T follicular helper cell (primary cell): ENCODE measurements at places on chromosomes 16 and 17.
A peak's percentile ranks its signal among the peaks of the same experiment; 100 is the strongest.

DNA sequence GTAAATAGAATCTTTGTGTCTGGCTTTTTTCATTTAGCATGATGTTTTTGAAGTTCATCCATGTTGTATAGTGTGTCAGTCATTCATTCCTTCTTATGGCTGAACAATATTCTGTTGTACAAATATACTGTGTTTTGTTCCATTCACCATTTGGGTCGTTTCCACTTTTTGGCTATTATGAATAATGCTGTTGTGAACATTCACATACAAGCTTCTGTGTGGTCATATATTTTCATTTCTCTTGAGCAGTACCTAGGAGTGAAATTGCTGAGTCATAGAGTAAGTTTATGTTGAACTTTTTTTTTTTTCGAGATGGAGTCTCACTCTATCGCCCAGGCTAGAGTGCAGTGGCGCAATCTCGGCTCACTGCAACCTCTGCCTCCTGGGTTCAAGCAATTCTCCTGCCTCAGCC, 32.3 kb upstream of the TAOK1 start:
- DNase-seq, result no peak

DNA sequence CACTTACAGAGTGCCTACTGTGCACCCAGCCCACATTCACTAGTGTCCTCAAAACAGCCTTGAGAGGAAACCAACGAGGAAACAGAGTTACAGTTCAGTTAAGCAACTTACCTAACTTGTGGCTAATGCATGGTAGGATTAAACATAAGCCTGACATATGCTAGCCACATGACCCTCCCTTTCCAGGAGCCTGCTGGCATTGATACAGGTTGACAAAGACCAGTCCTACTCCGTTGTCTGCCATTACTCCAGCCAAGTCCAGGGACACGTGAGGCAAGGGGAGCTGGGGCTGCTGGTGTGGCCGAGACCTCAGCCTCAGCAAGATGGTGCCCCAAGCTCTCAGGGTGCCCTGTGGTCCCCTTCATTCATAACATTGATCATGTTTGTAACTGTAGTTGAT, 37.9 kb downstream of the SNX20 start:
- DNase-seq, result no peak

GRCh38 chr17:71438631-71439146, 682.1 kb upstream of the SOX9 start:
- DNase-seq, result no peak

DNA sequence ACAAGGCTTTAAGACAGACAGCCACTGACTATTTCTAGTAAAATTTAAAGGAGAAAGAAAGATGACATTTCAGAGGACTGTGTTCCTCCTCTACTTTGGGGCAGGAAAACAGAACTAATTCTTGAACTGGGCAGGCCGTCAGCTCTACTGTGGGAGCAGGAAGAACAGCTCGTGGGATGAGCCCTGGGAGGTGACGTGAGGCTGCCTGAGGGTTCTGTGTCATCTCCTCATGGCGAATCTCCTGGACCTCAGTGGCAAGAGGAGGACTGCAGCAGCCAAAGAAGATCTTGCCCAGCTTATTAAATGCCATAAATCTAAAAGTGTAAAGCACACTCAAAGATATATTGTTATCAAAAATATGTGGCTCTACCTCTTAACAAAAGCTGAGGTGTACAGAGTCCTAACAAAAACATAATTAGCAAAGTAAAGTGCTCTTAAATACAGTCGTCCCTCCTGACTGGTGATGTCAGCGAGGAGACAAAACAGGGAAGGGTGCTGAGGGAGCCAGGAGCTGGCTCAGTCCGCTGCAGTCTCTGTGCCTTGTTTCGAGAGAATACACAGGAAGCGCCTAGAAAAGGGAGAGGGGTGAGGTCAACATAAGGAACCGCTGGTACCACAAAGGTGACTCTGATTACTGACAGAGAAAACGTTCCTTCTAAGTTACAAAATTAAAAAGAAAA, 58.0 kb downstream of the CREBBP start:
- DNase-seq, result no peak

DNA sequence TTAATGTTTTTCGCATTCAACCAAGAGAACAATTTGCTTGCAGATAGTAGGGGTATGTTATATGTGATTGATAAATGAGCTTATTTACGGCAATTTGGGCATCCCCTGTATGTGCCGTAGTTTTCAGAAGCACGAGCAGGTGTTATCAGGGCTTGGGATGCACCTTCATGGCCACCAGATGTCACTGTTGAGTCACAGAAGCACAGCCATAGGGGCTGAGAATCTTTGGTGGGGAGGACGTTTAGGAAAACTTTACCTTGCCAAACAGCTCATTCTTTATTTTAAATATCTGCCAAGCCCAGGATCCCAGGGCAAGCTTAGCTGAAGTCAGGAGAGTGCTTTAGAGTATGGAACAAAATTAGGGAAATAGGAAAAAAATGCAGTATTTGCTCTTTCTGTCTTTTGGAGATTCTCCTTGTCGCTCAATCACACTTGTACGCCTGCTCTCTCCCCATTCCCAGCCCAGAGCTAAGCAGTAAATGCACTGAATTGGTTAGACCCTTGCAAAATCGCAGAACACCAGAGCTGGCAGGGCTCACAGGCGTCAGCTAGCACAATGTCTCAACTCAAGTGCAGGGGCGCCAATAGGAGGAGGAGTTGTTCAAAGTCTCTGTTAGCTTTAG, 93.6 kb upstream of the MPHOSPH6 start:
- peak; percentile 24 for DNase-seq

DNA sequence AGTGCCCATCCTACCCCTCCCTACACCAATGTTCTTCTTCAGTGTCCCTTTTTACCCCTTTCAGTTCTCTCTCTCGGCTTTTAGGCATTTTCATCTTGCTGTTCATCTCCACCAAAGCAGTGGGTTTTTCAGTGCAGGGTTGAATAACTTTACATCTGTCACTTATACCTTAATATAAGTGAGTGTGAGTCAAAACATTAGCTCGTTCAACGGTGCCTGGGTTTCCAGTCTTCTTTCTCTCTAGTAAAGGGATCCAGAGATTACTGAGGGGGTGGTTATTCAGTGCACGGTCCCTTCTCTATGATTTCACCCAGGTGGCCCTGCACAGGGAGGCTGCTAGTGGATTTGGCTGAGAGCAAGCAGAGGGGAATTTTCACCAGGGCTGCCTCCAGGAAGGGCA, 210.6 kb upstream of the CDH5 start:
- no peak for DNase-seq

- DNase-seq, result no peak
These were observed 20.4 kb upstream of the HOXB13 start for GRCh38 chr17:48748718-48749566.

GRCh38 chr16:4626396-4626795, 1.8 kb downstream of the MGRN1 start:
- DNase-seq, result no peak

DNA sequence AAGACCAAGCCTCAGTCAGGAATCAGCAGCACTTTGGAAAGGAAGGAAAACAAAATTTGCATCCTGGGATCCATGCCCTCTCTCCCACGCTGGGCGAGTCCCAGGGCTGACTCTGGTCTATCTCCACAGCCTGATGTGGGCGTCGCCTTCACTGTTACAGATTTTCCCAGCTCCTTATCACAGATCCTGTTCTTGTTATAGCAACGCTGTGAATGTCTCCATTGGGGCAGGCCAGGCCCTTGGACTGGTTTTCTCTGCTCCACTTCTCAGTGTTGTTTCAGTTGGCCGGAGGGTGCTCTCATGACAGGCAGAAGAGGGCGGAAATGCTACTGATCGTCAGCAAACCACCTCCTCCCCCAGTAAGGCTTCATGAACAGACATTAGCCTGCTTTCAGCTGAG, 127.9 kb upstream of the CDH11 start:
- no peak for DNase-seq

GRCh38 chr17:4407851-4408250, 25.9 kb upstream of the SPNS3 start:
- no peak for DNase-seq

DNA sequence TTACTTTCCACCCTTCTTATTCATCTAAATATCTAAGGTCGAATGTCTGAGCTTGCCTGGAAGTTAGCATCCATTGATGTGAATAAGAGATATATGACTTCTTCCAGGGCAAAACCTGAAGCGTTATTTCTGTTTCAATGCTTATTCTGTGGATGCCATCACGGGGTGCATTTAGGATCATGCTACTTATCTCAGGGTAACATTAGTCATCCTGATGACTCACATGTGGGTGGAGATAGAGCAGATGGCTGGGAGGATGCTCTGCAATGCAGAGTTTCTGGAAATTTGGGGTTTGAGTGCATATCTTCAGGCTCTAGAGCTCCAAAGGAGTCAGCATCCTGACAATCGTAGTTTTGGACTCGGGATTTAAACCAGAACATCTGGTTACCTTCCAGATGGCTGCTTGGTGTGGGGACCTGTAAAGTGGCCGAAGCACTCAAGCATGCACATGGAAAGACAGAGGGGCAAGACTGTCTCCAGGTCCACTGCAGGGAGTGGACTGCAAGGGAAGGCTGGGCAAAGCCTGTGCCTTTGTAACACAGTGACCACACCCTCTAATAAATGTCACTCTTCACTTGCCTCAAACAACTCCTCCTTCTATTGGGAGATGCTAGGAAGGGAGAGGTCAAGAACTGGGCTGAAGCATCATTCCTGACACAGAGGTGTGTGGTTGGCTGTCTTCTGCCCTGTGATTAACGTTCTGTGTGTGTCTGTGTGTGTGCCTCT, 175.2 kb upstream of the SALL1 start:
- DNase-seq, result no peak

GRCh38 chr17:79027925-79028491, 4.0 kb downstream of the C1QTNF1 start:
- no peak for DNase-seq

- DNase-seq, result no peak
These were observed 13.9 kb downstream of the BCAR1 start for GRCh38 chr16:75237398-75238131.

GRCh38 chr16:56047307-56048234, 143.7 kb upstream of the GNAO1 start:
- DNase-seq, result no peak

GRCh38 chr17:56903560-56903959, 10.3 kb downstream of the TRIM25 start:
- DNase-seq, result no peak

DNA sequence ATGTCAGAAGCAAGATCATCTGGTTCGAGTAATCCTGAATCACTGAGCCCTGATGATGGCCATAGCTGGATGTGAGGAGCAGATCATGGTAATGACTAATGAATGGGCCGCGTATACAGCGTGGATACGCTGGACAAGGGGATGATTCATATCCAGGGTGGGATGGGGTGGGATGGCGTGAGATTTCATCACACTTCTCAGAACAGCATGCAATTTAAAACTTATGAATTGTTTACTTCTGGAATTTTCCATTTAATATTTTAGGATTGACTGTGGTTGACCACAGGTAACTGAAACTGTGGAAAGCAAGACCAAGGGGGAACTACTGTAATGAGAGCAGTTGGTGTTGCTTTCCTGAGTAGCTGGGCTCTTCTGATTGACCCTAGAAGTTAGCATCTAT, 225.5 kb downstream of the STX8 start:
- no peak for DNase-seq

DNA sequence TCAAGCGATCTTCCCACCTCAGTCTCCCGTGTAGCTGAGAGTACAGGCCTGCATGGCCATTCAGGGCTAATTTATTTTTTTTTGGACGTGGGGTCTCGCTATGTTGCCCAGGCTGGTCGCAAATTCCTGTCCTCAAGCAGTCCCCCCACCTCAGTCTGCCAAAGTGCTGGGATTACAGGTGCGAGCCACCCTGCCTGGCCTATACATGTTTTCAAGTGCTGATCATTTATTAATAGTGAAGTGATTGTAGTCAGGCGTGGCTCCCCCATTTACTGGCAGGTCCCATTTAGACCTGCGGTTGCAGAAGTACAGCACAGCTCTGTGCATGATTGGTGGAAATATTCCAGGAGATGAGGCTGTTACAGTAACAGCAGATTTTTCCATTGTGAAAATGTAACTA, 8.4 kb downstream of the FOXK2 start:
- no peak for DNase-seq

GRCh38 chr16:87582216-87582965, 19.9 kb upstream of the JPH3 start:
- no peak for DNase-seq

GRCh38 chr16:29645694-29646187, 17.3 kb upstream of the SPN start:
- no peak for DNase-seq

GRCh38 chr17:51601622-51602261, 341.4 kb downstream of the UTP18 start:
- no peak for DNase-seq

DNA sequence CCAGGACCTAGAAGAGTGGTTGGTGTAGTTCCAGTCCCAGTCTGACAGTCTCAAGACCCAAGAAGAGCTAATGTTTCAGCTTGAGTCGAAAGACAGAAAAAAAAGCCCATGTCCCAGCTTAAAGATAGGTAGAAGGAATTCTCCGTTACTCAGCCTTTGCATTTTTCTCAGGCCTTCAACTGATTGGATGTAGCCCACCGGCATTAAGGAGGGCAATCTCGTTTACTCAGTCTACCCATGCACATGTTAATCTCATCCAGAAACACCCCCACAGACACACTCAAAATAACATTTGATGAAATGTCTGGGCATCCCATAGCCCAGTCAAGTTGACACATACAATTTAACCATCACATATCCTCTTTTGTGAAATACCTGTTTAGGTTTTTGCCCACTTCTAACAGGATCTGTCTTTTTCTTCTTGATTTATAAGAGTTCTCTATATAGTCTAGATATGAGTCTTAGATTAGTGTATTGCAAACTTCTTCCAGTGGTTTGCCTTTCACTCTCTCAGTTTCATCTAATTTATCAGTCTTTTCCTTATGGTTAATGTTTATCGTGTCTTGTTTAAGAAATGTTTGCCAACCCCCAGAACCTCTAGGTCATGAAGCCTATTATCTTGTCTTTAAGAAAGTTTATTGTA, 7.6 kb upstream of the NUP93 start:
- DNase-seq, result no peak

GRCh38 chr16:89695086-89695874, 6.2 kb downstream of the SPATA2L start:
- no peak for DNase-seq

DNA sequence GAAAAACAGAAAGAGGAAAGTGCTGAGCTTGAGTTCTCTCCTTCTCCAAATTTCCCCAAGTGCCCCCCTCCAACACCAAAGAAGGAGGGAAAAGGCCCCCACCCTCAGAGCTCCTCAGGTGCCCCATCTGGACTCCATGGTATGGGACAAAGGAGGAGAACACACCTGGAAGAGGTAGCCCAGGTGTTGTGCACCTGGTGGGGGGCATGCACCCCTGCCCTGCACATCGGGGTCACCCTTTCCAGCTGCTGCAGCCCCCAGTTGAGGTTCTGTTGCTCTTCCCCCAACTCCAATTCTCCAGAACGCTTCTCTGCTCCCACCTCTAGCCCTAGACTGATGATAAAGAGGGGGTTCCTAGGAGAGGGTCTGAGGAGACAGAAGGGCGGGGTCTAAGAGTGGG, 3.0 kb upstream of the COL1A1 start:
- DNase-seq, result no peak

- no peak for DNase-seq
These were observed 2289.3 kb downstream of the TP53TG3F start for GRCh38 chr16:35748621-35749252.
